Upper lobe of left lung (tissue), 6 donors: ENCODE measurements at places on chromosomes 11 and 22. TPM values are rescaled to one million over a fixed set of nuclear protein-coding genes. Genes with fewer than 3 reads are reported as not detected.
A peak's percentile ranks its signal among the peaks of the same experiment; 100 is the strongest.

GRCh38 chr22:49763138-49763537, 64.5 kb downstream of the BRD1 start:
- no peak for DNase-seq

GRCh38 chr11:65917077-65917433, 1.8 kb downstream of the C11orf68 start:
- no peak for DNase-seq

- no peak for DNase-seq
These were observed 887.0 kb downstream of the KCNA4 start for GRCh38 chr11:29129844-29130243.

DNA sequence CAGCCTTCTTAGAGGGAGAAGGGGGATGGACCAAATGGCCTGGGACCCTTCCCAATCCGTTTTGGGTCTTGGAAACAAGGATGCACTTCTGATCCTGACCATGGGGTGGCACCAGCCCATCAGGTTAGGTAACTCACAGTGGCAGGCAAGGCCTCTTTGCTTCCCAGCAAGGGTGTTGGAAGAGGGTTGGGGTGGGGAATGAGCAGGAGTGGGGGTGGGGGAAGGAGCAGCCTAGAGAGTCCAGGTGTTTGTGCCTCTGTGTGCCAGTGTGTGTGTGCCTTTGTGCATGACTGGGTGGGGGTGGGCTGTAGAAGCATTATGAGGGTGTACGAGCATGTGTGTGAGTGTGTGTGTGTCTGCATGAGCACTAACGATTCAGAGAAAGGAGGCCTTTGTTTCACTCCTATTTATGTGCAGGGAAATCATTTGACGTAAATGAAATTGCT, 213.1 kb downstream of the INSC start:
- DNase-seq = peak; percentile 42

GRCh38 chr11:28476049-28476448, 367.9 kb downstream of the METTL15 start:
- no peak for DNase-seq

DNA sequence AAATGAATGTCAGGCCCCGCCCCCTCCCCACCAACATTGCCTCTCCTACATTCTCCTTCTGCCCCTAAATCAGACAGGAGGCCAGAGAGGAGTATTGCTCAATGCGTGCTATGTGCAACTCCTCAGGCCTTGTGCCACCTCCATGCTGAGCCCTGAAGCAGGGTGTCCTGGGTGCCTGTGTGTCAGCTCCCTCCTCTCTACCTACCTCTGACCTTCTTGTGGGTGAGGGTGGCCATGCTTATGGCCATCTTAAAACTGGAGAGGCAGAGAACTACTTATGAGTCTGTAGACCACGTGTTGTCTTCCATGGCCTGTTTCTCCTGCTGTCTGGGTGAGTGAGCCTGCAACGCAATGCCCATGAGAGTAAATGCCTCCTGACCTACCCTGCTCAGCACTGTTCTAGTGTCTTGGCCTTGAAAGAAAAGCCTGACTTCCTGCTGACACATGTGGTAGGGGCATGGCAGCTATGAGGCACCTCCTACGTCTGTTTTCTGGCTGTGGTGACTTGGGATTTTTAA, 10.5 kb downstream of the MCAM start:
- DNase-seq = no peak

- peak; percentile 52 for DNase-seq
These were observed at the start of gene NTM for GRCh38 chr11:131370090-131370751. NTM (plus strand) TSS chr11:131370615.

GRCh38 chr11:1165256-1166041, 7.7 kb downstream of the MUC5AC start:
- DNase-seq = no peak

- no peak for DNase-seq
These were observed 8.5 kb downstream of the RAB6A start for GRCh38 chr11:73752216-73752867.

- no peak for DNase-seq
These were observed 6.2 kb downstream of the HPS4 start for GRCh38 chr22:26477341-26477731.

GRCh38 chr11:75245356-75246005, 4.9 kb downstream of the TPBGL start:
- DNase-seq = no peak

DNA sequence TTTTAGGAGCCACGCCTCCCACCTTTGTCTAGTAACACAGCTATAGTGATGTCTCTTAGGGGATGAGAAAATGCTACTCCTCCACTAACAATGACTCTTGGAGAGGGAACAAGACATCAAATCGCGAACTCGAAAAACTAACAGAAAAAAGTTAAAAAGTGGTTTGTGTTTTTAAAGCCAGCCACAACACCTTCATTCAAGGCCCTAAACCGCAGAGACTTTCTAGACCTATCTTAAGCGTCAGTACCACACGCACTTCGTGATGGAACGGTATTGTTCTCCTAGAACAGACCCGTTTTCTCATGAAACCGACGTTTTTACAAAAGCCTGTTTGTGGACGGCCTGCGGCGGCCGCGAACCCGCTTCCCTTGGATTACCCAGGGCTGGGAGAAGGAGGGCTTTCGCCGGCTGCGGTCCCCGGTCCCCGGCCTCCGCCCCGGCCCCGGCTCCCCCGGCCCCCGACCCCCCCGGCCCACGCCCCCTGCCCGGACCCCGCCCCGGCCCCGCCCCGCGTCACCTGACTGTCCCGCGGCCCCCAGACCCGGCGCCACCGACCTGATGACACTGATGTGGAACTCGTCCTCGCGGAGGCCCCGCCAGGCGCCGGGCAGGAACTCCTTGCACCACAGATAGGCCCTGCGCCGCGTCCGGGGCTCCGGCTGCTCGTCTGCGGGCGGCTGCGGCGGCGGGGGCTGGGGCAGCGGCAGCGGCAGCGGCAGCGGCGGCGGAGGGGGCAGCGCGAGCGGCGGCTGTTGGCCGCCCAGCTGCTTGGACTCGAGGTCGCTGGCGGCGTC, 718 bp downstream of the CHKA start:
- peak; percentile 78 for DNase-seq

GRCh38 chr22:40890881-40891280, 29.0 kb upstream of the DNAJB7 start:
- no peak for DNase-seq

- no peak for DNase-seq
These were observed 24.0 kb upstream of the GNB1L start for GRCh38 chr22:19878461-19879245.

GRCh38 chr11:94066901-94067429, 45.8 kb downstream of the HEPHL1 start:
- DNase-seq = no peak

DNA sequence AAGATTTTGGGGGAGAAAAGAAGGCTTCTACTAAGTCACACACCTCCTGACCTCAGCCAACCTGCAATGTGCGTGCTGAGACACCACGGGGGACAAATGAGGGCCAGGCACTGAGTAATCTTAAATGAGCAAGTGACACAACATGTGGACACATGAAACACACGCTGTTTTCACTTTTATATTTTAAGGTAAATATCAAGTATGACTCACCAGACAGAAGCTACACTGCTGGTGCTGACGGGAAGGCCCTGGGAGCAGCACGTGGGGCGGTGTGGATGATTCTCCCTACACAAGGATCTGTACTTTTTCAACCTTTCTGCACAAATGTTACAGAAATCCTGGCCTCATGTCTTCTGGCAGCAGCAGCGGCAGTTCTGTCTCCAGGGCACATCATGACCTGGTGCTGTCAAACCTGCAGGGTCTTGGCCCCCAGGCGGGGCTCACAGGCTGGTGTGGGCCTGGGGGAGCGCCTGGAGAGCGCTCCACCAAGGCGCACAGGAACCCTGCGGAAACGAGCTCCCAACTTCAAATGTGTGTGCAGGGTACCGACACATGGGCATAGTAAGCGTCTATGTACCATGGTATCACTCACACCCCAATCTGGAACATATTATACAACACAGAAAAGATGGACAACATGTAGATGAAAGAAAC, 61.7 kb downstream of the DGCR2 start:
- DNase-seq = no peak

DNA sequence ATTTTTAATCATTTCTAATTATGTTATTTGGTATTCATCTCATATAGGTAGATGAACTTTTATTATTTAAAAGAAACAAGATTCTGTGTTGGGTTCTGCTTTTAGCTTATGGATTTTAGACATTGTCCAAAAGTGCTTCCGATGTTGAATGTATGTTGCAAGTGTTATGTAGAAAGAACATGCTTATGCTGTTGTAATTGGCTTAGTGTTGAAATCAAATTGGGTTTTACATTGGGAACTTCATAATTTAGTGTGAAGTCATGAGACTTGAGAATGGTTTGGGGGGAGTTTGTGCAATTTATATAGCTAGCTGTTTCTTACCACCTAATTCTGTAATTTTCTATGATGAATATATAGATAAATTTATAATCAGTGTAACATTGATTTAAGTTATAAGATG, 3.6 kb downstream of the MTMR3 start:
- DNase-seq = no peak

DNA sequence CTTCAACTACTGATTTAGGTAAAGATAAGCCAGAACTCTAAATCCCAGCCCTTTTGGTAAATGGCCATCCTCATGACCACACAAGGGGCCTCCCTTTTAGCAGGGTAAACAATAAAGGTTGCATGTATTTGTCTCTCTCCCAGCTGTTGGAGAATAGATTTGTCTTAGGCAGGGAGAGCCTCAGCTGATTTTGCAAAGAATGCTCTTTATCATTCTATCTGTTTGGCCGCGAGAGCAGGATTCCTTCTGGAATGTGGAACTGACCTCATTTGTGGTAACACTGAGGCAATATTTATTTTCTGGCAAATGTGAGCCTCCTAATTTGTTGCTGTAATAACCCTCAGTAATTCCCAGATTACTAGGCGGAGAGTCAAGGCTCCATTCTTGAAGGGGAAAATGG, 15.3 kb downstream of the PTS start:
- no peak for DNase-seq

DNA sequence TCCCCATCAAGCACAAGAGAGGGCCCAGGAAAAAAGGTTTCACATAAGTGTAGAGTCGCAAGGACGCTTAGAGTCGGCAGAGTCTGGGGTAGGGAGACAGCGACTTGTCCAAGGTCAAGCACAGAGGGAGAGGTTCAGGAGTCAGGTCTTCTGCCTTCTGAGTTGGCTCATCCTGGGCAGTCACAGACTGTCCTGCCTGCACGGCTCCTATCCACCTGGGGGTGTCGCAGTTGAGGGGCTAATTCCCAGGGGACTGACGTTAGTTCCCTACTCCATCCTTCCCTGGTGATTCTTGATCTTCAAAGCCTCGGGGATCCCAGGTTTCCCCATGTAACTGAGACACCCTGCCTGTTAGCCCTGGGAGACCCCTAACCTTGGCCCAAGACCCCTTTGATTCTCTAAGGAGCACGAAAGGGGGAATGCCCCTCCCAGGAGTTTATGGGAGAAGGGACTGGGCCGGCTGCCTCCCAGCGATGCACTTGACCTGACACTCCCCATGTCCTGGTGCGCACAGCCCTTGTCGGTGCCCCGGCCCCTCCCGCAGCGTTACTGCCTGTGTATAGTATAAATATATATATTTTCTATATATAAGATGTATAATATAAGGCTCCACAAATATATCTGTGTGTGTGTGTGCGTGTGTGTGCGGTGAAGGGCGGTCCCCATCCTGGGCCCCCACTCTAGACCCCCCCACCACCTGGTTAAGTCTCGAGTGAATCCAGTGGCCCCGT, 14.7 kb upstream of the TAB1 start:
- no peak for DNase-seq

GRCh38 chr11:62892077-62892922, 11.6 kb downstream of the SLC3A2 start:
- no peak for DNase-seq

DNA sequence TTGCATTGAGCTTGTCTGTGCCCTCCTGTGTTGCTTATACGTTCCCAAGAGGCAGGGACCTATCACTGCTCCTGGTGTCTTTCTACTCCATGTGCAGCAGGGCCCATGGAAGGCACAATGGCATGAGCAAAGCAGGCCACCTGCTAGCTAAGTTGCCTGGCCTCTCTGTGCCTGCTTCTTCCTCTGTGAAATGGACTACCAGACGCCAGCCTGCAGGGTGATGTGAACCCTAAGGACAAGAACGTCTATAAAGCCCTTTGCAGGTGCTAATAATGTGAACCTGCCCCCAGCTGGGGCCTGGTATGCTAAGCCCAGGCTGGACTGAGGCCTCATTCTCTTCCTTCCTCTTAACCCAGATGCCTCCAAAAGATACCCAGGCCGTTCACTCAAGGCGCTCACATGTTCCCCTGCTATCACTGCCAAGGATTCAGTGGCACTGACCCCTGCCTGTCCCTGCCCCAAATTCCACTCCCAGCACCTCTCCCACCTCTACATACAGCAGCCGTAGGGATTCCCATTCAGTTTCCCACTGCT, 4.0 kb downstream of the GUCD1 start:
- DNase-seq = no peak

GRCh38 chr22:39289975-39290720, 29.3 kb downstream of the RPL3 start:
- DNase-seq = no peak

GRCh38 chr11:17541330-17541885, 2.8 kb downstream of the USH1C start:
- DNase-seq = no peak

- no peak for DNase-seq
These were observed 1.2 kb downstream of the PDGFB start for GRCh38 chr22:39243439-39244135.

DNA sequence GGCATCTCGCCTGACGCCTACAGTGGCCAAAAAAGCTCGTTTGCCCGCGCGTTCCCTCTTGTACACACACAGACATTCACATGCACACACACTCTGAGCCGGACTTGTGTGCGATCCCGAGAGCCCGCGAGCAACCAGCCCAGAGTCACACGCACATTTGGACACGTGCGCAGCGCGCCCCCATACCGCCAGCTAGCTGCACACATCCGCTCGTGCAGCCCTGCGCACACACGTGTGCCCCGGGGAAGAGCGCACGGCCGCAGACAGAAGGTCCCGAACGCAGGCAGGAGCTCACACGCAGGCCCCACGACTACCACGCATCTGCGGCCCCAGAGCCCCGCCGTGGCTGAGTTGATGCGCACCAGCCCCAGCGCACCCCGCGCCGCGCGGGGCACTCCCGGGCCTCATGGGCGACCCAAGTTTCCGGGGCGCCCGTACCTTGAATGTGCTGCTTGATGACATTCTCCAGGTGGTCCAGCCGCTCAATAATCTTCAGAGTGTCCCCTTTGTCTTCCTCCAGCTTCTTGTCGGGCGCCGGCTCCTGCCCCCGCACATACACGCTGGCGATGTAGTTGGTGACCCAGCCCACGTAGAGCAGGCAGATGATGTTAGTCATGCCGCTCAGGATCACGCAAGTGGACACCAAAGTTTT, 758 bp downstream of the GALNT18 start:
- no peak for DNase-seq

- no peak for DNase-seq
These were observed 38.8 kb downstream of the IRAG1 start for GRCh38 chr11:10654811-10655150.

PVALB gene
- total RNA-seq = 1.8 TPM

NCF4 gene
- 28.2 TPM for total RNA-seq

C11orf98 gene
- 27.4 TPM for total RNA-seq

PHF21B gene
- 0.24 TPM for total RNA-seq

SYT12 gene
- total RNA-seq = not detected

PKP3 gene
- 33.4 TPM for total RNA-seq

SHANK2 gene
- 75.5 TPM for total RNA-seq
